ENCODE measurements at places on chromosomes 7 and 10.

DNA sequence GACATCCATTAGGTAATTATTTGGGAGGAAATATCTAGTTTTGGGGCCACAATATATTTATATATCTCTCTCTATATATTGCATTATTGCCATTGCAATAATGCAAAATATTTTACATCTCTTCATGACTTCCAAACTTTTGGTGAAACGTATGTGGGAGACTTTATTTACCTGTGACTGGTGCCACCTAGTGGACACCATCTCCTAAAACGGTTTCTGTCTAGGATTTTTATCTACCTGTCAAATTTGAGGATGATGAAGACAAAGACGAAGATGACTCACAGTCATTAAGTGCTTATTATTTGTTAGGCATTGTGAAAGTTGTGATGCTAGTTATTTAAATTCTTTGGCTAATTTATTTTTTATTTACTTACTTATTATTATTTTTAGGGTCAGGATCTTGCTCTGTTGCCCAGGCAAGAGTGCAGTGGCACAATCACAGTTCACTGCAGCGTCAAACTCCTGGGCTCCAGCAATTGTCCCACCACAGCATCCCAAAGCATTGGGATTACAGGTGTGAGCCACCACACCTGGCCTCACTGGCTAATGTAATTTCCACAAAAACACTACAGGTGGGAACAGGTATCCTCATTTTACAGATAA is 18.7 kb upstream of the CBLL1 start:
- peak; percentile 11 for DNase-seq

- no peak for DNase-seq
These were observed 11.3 kb downstream of the UNCX start for GRCh38 chr7:1243964-1244416.

DNA sequence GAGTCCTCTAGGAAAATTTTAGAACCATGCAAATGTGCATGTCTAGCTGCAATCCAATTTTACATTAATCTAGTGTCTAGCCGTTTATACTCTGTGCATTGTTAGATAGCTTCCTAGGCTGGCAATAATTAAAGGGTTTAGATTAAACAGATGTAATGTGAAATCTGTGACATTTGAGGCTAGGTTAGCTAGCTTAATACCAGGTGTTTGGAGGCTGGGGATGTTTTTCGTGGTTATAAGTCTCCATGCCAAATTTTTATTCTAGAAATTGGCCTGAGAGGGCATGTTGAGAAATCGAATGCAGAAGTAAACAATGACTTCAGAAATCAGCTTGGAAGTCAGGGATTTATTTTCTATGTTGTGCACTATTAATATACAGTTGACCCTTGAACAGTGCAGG is 94.2 kb downstream of the ST7 start:
- no peak for DNase-seq

DNA sequence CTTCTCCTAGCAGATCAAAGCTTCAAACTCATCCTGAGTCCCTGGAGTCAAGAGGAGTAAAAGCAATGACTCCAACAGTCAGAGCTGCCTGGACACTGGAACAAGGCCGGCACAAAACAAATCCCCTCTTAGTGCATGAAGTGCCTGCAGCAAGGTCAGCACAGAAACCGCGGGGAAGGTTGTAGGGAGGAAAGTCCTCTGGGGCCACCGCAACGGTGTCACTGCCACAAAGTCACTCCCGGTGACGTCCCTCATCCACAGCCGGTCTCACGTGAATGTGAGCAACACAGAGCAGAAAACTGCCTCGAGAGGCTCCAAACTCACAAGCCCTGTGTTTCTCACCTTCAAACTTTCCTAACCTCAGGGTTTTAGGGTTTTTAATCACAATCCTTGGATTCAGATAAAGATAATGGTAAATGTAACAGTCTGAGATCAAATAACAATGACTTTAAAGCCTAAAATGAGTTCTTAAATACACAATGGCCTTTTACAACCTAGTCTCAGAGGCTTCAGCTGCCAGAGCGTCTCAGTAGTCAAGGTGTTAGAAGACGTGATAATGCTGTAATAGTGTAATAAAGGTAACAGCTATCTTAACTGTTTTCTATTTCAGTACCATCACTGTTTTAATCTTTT is 274.3 kb downstream of the ZMYND11 start:
- no peak for DNase-seq

DNA sequence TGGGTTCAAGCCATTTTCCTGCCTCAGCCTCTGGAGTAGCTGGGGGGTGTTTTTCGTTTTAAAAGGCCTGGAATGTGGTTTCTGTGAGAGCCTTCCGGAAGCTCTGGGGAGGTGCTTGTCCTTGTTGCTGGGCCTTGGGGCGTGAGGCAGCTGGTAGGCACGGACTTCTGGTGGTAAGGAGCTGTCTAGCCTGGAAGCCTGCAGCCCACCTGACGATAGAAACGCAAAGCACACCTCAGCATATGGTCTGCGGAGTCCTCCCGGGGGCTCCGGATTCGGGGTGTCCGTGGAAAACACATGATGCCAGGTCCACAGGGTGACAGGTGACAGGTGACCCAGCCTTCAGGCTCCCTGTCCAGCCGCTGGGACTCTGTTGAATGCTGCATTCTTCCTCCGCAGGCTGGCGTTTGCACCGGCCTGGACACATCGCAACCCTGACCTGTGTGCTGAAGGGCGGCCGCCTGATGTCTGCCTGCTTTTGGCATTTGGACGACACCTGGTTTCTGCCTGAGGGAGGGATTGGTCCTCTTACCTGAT is 37.3 kb downstream of the INPP5A start:
- DNase-seq, result no peak

DNA sequence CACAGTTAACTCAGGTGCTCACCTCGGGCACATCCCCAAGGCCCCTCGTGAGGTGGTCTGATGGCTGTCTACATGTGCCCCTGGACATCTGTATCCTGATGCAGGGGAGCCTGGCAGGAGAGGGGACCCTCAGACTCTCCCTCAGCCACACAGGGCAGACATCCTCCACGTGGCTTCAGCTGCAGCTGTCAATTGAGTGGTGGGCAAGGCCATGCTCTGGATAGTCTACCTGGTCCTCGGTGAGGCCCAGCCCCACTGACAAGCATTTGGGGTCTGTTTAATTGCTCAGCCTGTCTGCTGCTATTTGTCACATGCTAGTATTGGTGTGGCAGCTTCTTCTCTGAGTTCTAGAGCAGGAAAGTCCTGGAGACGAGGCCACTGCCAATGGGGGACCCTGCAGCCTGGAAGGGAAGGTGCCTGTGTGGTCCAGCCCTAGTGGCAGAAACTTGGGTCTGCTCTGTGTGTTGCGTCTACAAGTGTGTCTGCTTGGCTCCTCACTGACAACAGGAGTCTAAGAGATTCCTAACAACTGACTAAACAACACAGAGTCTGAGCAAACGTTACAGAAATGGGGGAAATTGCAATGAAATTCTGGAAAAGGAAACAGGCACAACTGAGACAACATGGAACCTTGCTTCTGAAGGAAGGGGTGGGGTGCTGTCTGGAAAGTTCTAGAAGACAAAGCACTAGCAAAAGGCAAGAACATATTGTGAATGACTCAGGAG is 59.3 kb upstream of the IGFBP3 start:
- DNase-seq, result no peak

DNA sequence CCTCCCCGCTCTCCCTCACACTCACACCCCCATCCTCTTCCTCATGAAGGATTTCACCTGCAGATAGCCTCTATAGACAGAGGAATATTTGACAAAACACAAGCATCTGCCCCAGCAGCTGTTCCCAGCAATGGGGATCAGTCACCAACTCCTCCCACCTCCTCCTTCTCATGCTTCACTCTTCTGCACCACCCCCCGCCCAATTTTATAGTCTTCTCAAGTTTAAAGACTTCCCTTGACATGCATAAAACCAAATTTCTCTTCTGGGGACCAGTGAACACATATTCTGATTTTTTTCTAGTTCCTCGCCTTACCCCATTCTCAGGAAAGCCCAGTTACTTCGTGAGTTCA is 654.4 kb downstream of the LRMDA start:
- no peak for DNase-seq

- DNase-seq, result no peak
These were observed 347.9 kb downstream of the LRMDA start for GRCh38 chr10:75779276-75779675.

DNA sequence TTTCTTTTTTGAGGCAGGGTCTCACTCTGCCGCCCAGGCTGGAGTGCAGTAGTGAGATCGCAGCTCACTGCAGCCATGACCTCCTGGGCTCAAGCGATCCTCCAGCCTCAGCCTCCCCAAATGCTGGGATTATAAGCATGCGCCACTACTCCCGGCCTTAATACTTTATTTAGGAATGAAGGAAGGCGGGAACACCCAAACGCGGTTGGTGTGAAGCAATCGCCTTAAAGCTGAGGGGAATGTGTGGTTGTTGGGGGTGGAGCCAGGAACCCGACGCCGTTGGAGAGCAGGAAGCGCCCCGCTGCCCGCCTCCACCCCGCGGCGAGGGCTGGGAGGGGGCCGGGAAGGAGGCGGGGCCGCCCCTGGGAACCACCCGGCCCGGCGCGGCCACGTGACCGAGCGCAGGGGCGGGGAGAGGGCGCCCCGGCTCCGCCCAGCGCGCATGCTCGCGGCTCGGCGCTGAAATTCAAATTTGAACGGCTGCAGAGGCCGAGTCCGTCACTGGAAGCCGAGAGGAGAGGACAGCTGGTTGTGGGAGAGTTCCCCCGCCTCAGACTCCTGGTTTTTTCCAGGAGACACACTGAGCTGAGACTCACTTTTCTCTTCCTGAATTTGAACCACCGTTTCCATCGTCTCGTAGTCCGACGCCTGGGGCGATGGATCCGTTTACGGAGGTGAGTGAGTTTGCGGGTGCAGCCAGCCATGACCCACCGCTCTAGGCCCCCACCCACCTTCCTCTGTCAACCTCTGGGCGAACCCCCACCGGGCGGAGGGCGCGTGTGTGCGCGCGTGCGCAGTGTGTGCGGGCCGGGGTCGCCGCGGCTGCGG is at the start of gene ANLN:
Gene ANLN, plus strand, starts transcription at position 492 of the 828 bp plus-strand sequence. Its CDS starts 165 bp downstream, at position 657.
- DNase-seq, result peak; percentile 60

DNA sequence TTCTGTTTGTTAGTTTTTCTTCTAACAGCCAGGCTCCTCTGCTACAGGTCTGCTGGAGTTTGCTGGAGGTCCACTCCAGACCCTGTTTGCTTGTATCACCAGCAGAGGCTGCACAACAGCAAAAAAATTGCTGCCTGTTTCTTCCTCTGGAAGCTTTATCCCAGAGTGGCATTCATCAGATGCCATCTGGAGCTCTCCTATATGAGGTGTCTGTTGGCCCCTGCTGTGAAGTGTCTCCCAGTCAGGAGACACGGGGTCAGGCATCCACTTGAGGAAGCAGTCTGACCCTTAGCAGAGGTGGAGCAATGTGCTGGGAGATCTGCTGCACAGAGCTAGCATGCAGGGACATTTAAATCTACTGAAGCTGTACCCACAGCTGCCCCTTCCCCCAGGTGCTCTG is 26.7 kb upstream of the CROT start:
- DNase-seq, result no peak

- DNase-seq, result no peak
These were observed 117.8 kb downstream of the KAT6B start for GRCh38 chr10:74944205-74944604.

- DNase-seq, result no peak
These were observed 19.6 kb downstream of the KNDC1 start for GRCh38 chr10:133179651-133180050.

- peak; percentile 19 for DNase-seq
These were observed 41.4 kb upstream of the ZMIZ1 start for GRCh38 chr10:79027147-79028055.

GRCh38 chr10:78377356-78377755 is 343.7 kb downstream of the RPS24 start:
- DNase-seq, result no peak

DNA sequence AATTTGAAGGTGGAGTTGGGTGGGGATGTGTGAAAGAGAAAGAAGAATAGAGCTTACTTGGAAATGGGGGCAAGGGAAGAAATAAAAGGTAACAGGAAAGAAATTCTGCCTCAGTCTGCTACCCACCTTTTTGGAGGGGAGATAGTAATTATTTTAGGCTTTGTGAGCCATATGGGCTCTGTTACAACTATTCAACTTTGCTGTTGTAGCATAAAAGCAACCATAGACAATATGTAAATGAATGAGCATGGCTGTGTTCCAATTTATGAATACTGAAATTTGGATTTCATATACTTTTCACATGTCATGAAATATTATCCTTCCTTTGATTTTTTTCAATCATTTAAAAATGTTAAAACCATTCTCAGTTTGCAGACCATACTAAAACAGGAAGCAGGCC is 176.9 kb downstream of the HPSE2 start:
- no peak for DNase-seq

DNA sequence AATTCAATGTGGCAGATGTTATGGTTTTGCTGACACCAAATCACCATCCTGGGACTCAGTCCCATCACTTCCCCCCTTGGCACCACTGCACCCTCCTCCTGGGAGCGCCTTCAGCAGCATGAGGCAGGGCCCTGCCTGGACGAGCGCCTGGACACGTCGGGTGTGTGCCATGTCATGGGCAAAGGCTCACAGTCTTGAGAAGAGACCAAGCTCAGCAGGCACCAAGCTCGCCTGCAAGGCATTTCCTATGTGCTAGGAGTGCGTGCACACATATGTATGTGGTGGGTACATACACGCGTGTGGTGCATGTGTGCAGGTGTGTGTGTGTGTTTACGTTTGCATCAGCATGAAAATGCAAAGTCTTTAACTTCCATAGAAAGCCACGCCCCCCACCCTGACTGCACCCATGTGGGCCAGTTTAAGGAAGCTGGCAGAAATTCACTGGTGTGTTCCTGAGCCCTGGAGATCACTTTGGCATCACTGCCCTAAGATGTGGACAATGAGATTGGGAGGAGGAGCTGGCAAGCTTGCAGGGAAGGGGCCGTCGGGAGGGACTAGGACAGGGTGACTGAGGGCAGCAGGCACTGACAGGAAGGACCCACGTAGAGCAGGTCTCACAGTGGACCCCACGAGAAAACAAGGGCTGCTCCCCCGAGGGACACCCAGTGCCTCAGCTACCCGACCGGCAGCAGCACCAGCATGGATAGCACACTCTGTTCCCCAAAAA is 169.9 kb upstream of the PPP2R2D start:
- no peak for DNase-seq

DNA sequence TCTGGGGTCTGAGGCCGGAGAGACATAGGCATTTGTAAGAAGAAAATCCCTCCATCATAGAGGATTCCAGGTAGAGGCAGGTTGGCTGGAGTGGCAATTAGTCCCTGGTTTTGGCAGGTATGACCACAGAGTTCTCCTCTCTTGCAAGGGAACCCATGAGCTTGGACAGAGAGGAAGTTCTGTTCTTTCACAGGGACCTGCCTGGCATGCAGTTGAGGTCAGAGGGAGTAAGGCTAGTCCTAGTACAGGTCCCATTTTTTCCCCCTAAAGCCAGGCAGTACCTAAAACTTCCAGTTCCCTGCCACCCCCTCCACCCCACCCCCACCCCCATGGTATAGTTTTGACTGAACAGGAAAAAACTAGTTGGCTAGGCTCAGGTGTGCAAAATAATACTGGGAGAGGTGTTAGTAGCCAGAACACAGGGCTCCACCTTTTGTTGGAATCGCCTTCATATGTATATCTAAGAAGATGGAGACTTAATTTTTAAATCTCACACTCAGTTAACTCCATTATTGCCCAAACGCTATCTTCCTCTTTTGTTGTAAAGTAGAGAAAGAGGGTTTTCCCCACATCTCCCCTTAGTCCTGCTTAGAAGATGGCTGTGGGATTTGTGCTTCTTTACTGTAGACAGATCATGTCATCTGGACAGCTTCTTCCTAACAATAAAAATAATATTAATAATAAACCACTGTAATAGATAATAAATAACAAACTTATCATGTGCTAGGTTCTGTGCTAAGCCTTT is 188.1 kb downstream of the TCF7L2 start:
- no peak for DNase-seq

All from stimulated activated CD8-positive, alpha-beta memory T cell treated with anti-CD3 and anti-CD28 coated beads, Interleukin-2, amount 100 ng/mL, for 1 hour (primary cell).